ENCODE measurements at places on chromosomes 13 and 19.

DNA sequence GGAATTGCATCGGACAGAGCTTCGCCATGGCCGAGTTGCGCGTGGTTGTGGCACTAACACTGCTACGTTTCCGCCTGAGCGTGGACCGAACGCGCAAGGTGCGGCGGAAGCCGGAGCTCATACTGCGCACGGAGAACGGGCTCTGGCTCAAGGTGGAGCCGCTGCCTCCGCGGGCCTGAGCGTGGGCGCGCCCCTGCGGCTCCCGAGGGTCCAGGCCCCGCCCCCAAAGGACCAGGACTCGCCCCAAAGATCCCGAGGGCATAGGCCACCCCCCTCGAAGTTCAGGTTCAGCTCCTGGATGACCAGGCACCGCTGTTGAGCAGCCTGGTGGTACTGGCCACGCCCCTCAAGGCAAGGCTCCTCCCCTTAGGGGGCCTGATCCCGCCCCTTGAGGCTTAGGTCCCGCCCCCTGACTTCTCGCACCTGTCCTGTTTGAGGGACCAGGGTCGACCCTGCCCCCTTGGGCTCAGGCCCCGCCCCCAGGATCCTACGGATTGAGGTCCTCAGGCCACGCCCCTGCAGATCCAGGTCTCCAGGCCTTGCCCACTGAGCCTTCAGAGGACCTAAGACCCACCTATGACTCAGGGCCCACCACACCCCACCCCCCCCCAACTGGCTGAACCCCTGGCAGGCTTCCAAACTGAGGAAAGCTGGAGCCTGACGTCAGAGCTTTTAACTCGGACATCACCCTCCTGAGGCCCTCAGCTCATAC is 43.1 kb downstream of the CYP4F22 start:
- no peak for DNase-seq

GRCh38 chr13:96993634-96994016 is 651 bp downstream of the OXGR1 start:
- DNase-seq = no peak

- no peak for DNase-seq
Measured at GRCh38 chr13:75345193-75345592, 136.8 kb downstream of the TBC1D4 start.

DNA sequence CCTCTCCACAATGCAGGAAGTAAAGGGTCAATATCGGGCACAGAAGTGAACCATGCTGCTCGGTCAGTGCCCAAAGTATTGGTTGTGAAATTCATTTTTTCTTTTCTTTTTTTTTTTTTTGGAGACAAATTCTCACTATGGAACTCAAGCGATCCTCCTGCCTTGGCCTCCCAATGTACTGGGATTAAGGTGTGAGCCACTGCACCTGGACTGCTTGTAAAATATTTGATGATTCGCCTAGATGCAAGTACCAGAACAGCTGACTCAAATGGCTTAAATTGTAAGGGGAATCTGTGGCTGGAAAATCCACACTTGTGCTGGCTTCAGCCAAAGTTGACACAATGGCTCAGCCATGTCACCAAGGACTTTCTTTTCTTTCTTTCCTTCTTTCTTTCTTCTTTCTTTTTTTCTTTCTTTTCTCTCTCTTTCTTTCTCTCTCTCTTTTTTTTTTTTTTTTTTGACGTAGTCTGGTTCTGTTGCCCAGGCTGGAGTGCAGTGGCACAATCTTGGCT is 43.7 kb downstream of the NUMBL start:
- no peak for DNase-seq

- DNase-seq = no peak
Measured at GRCh38 chr19:6100284-6100915, 9.9 kb downstream of the RFX2 start.

- DNase-seq = peak; percentile 2
Measured at GRCh38 chr19:39765091-39766076, 13.3 kb upstream of the LEUTX start.

DNA sequence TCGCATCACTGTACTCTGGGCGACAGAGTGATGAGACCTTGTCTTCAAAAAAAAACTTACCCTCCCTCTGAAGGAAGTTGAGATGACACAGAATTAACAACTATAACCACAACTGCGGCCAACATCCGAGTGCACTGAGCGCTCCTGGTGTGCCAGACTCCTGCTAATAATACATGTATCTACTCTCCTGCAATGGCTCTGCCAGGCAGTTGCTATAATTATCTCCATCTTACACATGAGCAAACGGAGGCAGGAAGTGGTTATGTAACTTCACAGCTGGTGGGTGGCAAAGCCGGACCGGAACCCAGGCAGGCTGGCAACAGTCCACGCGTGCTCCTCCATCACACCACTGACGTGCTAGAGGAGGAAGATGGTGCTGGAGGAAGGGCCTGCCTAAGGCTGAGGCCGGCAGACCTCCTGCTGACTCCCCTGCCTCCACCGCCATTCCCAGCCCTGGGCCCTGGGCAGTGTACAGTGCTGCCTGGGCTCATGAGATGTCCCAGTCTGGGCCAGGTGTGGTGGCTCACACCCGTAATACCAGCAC is 12.6 kb downstream of the XRCC1 start:
- DNase-seq = peak; percentile 66

GRCh38 chr19:4908781-4909155 is 533 bp upstream of the UHRF1 start:
- no peak for DNase-seq

GRCh38 chr19:17311455-17312188 is 2.3 kb downstream of the DDA1 start:
- DNase-seq = no peak

DNA sequence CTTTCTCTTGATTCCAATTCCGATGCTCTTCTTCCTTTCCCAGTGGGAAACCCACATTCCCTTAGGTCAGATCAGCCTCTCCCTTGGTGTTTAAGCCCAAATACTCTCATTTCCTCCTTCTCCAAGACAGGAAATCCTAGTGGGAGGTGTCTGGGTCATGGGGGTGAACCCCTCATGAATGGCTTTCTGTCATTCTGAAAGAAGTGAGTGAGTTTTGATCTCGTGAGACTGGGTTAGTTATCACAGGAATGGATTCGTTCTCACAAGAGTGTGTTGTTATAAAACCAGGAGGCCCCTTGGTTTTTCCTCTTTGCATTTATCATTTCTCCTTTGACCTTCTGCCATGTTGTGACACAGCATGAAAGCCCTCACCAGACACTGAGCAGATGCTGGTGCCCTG is 76.2 kb upstream of the MTIF3 start:
- DNase-seq = no peak

- DNase-seq = peak; percentile 48
Measured at GRCh38 chr19:6862673-6863078, 24.7 kb upstream of the ADGRE1 start.

GRCh38 chr19:3765121-3765520 is 2.6 kb downstream of the MRPL54 start:
- DNase-seq = no peak

DNA sequence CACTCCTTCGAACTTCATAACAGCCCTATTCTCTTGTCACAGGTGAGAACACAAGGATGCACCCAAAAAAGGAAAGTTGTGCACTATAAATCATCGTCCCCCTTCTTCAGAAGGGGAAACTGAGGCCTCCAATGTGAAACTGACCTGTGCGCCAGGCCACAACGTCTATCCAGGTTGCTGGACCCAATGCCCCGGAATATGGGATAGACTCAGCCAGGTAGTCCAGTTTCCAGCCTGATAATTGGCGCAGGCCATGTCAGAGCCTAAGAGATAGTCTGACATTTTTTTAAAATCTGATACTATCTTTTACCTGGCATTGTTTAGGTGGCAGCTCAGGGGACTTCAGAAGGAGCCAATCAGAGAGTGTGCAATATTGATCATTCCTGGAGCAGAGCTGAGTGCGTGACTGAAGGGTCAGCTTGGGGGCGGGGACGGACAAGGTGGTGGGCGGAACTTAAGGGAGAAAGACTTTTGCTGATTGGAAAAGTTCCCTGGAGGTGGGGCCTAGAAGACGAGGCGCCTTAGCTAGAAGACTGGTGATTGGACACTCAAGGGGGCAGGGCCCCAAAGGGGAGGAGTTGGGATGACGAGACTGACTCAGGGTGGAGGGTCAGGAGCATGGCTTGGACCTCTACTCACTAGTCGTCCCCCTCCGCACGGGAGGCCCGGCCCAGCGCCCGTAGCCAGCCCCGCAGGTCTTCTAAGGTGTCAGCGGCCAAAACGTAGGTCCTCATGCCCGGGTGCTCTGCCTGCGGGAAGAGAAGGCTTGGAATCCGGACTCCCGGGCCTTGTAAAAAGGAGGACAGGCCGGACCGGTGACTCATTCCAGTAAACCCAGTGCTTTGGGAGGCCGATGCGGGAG is 8.5 kb downstream of the PLEKHA4 start:
- DNase-seq = no peak

DNA sequence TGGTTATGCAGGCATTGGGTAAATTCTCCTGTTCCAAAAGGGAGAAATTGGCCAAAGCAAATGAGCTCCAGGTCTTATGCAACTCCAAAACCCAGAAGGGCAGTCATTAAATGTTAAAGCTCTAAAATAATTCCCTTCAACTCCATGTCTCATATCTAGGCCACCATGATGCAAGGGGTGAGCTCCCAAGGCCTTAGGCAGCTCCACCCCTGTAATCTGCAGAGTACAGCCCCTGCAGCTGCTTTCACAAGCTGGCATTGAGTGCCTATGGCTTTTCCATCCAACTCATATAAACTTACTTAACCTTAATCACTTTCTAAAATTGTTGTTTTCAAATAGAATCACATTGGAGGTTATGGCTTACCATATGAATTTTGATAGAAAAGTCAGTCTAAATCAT is 44.7 kb upstream of the ZNF429 start:
- DNase-seq = no peak

Measured in midbrain (tissue), 1 donor.